ENCODE measurements at places on chromosomes 11 and 22.

- no peak for DNase-seq
Measured at GRCh38 chr11:61189933-61190332, 13.4 kb upstream of the PGA3 start.

GRCh38 chr11:108994887-108995286 is 330.0 kb downstream of the DDX10 start:
- no peak for DNase-seq

- no peak for DNase-seq
Measured at GRCh38 chr11:86888164-86889000, 66.8 kb downstream of the FZD4 start.

- DNase-seq: no peak
Measured at GRCh38 chr11:65420506-65420905, 2.1 kb upstream of the NEAT1 start.

- DNase-seq: no peak
Measured at GRCh38 chr11:17259519-17259918, 17.0 kb upstream of the NUCB2 start.

DNA sequence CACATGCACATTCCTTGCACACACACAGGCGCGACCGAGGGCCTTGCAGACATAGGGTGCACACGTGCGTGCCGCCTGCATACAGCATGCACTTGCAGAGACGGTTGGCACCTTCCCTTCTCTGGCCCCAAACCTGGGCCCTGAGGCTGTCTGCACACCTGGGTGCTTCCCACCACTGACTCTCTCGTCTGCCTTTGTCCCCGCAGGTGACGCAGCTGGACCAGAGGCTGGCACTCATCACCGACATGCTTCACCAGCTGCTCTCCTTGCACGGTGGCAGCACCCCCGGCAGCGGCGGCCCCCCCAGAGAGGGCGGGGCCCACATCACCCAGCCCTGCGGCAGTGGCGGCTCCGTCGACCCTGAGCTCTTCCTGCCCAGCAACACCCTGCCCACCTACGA is 38.0 kb downstream of the CDKN1C start:
- DNase-seq: no peak
